ENCODE measurements at places on chromosomes 1 and 21. TPM values are rescaled to one million over a fixed set of nuclear protein-coding genes. Genes with fewer than 3 reads are reported as not detected.

DNA sequence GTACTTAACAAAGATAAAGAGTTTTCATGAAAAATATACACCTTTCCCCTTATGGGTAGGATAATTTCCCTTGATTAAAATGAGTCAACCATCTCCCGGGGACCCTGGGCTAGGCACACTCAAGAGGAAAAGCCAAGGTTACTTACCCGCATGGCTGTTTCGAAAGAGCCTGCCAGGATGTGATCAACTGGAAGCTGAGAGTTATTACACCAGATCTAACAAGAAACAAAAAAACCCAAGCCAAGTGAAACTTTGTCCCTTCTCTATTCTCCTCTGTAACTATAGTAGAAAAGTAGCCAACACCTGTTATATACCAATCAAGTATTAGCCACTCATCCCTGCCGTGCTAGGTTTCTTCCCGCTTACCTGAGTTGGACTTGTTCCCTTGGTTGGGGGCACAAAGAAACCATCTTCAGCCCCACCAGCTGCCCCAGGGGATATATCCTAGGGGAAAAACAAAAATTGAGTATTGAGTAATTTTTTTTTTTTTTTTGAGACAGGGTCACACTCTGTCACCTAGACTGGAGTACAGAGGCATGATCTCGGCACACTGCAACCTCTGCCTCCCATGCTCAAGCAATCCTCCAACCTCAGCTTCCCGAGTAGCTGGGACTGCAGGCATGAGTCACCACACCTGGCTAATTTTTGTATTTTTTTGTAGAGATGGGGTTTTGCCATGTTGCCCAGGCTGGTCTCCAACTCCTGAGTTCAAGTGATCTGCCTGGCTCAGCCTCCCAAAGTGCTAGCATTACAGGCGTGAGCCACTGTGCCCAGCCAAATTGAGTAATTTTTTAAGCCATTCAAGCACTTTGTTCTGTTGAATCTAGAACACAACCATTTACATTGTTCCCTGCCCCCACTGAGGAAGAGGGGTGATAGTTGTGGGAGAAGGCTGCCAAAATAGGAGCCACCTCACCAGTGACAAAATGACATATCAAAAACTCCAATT lies 8.4 kb upstream of the PEX19 start:
- no peak for DNase-seq

Gene MYOG
- not detected for total RNA-seq

- no peak for DNase-seq
Observed at GRCh38 chr1:91059157-91059556, 37.3 kb upstream of the ZNF644 start.

- no peak for DNase-seq
Observed at GRCh38 chr21:33855190-33855589, 60.4 kb downstream of the ATP5PO start.

Gene ID3
- total RNA-seq: 19.3 TPM

DNA sequence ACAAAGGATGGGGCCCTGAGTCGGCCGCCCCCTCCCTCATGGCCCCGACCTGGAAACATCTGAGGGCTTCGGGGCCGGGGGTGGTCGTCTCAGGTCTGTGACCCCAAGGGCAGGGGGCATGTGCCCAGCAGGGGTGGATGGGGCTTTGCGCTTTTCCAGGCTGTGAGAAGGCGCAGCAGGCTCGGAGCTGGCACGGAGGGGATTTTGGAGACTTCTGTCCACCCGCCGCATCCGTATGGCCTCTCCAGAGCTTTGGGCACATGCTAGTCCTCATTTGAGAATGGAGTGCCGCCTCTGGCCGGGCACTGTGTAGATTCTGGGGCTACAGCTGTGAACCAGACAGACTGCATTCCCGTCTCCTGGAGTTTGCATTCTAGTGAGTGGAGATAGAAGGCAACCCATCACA lies 66.1 kb upstream of the WNT4 start:
- no peak for DNase-seq
